H54 (cell line): ENCODE measurements at places on chromosomes 6 and 20.
A peak's percentile ranks its signal among the peaks of the same experiment; 100 is the strongest.

DNA sequence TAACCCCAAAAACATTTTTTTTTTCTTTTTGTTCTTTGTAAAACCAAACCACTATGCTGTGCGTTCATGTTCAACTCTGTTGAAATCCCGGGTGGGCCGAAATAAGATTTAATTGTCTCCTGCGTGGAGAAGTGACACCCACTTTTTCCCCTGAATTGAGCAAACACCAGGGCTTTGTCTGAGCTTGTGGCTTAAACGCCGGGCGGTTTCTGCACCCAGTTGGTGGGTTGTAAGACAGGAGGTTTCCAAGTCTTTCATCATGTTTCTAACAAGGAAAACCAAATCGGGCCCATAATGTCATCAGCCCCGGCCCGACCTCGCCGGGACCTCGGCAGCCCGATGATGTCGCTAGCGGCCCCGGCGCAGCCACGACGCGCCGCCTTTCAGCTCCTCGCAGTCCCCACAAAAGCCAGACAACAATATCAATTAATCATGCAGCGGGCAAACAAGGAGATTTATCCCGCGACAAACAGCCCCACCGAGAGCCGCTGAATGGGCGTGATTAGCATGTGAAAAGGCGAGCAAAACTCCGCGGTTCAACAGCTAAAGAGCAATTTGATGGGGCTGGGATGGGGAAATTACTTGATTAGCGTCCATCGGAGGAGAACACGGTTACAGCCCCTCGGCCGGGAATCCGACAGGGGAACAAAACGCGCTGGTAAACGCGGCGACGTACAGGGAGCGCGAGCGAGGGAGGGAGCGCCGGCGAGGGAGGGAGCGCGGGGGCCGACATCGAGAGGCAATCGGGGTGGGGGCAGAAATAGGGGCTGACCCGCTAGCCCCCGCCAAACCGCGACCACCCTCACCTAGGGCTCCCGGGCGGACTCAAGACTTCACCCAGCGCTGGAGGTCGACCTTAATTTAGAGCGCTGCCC is 5.3 kb downstream of the LINC00237 start:
- DNase-seq = no peak

DNA sequence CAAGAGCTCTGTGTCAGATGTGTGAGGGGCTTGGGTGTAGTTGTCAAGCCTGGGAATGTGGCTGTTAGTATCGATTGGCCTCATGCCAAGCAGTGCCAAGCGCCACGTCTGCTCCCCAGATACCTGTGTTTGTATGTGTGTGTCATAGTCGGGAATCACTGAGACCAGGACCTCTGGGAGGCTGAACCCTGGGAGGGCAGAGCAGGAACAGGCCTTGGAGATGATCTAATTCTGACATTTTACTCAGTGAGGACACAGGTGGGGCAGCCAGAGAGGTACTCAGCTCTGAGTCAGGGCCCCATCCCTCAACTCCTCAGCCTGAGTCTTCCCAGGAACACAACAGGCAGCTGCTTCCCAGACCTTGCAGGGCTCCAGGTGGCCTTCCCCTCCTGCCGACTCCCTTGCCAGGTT is 51.2 kb upstream of the FANCE start:
- no peak for DNase-seq

GRCh38 chr6:44061375-44062104 is 65.7 kb downstream of the MRPL14 start:
- DNase-seq = no peak

GRCh38 chr6:169169375-169169774 is 84.3 kb downstream of the THBS2 start:
- DNase-seq = no peak

DNA sequence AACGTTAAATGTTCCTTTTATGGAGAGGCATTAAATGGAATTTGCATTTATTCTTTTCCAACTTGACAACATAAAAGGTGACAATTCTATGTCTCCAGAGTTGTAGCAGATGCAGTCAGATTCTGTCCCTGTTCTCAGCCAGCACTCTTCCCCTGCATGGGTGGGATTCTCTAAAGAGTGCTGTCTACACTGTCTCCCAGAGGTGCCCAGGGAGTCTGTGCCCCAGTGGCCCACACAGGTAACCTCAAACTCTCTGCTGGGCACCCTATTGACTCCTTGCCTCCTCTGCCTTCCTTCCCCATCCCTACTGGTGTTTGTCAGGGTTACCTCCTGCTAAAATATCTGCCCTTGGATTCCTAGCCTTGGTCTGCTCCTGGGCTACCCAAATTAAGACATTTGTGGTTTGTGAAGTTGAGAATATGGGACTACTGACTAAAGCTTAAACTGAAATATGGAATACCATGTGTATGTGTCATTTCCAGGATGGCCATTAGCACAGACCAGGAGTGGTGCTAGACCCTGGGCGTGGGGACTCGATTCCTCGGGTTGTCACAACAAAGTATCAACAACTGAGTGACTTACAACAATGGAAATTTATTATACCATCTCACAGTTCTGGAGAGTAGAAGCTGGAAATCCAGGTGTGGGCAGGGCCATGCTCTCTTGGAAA is 284.7 kb downstream of the CDH26 start:
- peak; percentile 63 for DNase-seq

DNA sequence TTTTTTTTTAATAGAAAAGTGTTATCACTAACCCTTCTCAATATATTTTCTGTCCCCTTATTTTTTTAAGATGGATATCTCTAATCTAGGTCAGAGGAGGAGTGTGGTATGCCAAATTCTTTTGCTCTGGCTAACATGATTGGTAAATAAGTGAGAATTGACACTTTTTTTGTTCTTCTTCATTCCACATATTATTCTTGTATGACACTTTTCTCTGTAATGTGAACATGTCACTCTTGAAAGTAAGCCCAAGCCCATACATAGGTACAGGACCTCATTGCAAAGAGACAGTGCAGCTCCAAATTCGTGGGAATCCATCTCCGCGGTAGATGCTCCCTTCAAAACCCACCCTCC is 142.5 kb upstream of the TCF21 start:
- no peak for DNase-seq

DNA sequence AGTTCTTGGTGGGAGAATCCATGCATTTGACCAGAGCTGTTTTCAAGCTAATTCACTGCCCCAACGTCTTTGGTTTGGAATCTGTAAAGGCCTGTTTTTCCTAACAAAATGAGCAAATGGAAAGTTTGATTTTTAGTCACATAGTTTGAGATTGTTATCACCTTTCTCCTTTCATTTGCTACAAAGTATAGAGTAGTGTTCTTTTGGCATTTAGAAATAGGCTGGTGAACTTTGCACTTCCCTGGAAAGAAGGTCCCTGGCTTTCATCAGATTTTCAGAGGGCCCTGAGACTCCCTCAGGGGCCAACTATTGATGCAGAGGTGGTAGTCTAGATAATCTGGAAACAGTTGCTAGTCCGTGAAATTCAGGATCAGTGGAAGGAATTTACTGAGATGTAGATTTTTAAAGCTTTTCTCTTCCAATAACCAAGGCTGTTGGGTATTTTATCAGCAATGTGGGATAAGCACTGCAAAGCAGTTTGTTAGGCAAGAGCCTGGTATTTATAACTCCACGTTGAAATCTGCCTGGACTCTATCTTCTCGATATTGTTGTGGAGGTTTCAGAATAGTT is 1.7 kb downstream of the ARFGEF2 start:
- no peak for DNase-seq

GRCh38 chr20:621125-621756 is 11.1 kb upstream of the TCF15 start:
- peak; percentile 52 for DNase-seq

DNA sequence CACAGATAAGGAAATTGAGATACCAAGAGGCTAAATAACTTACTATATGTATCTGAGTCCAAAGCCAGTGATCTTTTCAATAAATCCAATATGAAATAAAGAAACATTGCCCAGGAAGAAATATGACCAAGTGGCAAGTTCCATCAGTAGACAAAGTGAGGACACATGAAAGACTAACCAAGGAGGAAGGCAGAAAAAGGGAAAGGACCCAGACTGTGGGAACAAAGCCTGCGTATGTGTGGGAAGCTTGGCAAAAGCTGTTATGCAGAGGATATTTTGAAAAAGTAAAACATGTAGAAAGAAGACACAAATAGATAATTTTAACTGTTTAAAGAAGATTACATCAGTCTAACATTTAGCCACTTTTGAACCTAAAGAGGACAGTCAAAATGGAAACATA is 264.4 kb upstream of the PRDM1 start:
- no peak for DNase-seq

- no peak for DNase-seq
Measured at GRCh38 chr6:36779227-36779626, 60.0 kb downstream of the CPNE5 start.

- no peak for DNase-seq
Measured at GRCh38 chr6:33064723-33065122, 8.7 kb downstream of the HLA-DPA1 start.

- no peak for DNase-seq
Measured at GRCh38 chr20:59014680-59015389, 4.4 kb upstream of the TUBB1 start.

- DNase-seq = no peak
Measured at GRCh38 chr6:133814797-133815196, 74.1 kb upstream of the TCF21 start.

DNA sequence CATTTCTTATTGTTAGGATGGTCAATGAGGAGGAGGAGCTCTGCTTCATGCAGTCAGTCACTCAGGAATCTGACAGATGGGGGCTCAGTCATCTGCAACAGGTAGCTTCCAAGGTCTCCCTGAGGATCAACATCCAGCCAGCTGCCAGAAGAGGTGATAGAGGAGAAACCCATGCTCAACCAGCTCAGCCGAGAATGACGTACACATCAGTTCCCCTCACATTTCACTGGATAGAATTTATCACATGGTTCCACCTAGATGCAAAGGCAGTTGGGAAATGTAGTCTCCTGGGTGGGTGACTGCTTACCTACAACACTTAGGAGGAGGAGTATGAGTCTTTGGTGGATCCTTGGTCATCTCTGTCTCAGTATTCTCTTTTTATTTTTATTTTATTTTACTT is 144.5 kb downstream of the CEBPB start:
- DNase-seq = peak; percentile 58

DNA sequence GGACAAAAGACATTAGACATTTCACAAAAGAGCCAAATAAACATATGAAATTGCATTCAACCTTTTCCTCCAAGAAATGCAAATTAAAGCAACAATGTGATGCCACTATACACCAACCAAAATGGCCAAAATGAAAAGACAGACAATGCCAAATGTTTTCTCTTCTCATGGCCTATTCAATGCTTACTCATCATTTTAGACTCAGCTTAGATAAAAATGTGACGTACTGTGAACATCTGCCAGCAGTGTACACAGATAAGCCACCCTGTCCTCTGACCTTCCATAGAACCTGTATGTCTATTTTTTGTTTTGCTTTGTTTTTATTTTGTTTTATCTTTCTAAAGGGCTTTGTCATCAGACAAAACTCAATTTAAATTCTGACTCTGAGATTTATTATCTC is 385.2 kb downstream of the FRK start:
- DNase-seq = no peak

- no peak for DNase-seq
Measured at GRCh38 chr20:42082611-42083010, 464.4 kb upstream of the CHD6 start.

DNA sequence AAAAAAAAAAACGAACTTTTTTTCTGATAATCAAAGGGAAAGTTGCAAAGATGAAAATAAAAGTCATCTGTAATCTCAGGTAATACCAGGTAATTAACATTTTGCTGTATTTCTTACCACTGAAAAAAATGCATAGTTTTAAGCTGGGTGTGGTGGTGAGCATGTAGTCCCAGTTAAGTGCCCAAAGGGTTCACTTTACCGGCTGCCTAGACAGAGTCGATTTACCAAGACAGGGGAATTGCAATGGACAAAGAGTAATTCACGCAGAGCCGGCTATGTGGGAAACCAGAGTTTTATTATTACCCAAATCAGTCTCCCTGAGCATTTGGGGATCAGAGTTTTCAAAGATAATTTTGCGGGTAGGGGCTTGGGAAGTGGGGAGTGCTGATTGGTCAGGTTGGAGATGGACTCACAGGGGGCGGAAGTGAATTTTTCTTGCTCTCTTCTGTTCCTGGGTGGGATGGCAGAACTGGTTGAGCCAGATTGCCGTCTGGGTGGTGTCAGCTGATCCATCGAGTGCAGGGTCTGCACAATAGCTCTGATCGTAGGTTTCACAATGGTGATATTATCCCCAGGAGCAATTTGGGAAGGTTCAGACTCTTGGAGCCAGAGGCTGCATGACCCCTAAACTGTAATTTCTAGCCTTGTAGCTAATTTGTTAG is 51.9 kb downstream of the RPF2 start:
- no peak for DNase-seq

GRCh38 chr6:76275746-76276145 is 203.3 kb upstream of the IMPG1 start:
- DNase-seq = no peak

DNA sequence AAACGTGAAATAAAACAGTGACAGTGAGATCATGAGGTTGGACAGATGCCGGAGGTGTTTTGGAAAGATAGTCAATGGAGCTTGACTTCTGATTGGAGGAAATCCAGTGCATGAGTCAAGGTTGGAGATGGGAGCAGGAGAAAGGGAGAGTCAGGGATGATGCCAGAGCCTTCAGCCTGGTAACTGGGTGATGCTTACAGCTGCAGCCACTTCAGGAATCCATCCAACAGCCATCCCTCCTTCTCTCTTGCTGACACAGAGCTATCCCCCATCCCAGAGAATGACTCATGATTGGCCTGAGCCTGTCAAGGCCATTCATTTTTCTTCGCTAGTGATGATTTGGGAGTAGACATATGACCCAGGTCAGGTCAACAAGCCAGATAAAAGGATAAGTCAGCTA is 112.8 kb downstream of the SAMD5 start:
- DNase-seq = no peak

GRCh38 chr6:137291441-137291840 is 72.3 kb upstream of the IFNGR1 start:
- DNase-seq = no peak

GRCh38 chr6:165605182-165605875 is 57.7 kb downstream of the PDE10A start:
- DNase-seq = no peak

DNA sequence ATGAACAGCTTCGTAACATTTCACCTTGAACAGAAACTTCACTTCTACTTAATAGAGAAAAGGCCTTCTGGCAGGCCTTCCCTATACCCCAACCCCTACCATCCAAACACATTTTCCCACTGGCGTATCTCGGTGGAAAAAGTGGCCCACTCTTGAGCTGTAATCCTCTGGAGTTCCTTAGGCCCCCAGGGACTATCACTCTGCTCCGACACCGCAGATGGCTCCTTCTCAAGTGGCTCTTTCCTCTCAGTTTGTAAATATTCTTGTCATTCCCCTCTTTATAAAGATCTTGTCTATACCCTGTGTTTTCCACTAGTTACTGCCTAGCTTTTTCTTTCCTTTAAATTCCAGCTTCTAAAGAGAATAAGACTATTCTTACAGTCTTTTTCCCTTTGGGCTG is 108.7 kb downstream of the MYB start:
- no peak for DNase-seq

- DNase-seq = no peak
Measured at GRCh38 chr20:43271980-43272379, 82.3 kb upstream of the PTPRT start.

GRCh38 chr6:85273046-85273445 is 176.8 kb upstream of the NT5E start:
- no peak for DNase-seq

DNA sequence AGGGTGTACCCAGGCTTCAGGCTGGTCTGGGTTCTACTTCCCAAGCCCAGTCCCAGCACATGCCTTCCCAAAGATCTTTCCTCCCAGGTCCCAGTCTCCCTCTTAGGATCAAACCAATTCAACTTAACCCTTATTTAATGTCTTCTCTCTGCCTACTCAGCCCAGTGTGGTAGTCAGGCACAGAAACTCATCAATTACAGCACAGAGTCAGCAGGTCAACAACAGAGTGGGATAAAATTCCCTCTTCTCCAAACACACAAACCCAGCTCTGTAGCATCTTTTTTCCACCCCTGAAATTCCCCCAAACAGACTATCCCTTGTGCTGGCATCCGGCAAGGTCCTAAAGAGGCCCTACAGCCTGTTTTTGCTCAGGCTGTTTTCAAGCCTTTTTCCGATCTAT is 47.3 kb upstream of the CDYL start:
- no peak for DNase-seq
